ENCODE measurements at places on chromosomes 5 and 9. TPM values are rescaled to one million over a fixed set of nuclear protein-coding genes. Genes with fewer than 3 reads are reported as not detected.

- H3K36me3 ChIP-seq, result no peaks in the 10 kb centered on the region
- H3K4me3 ChIP-seq, result no peak overlapping the region
- no peaks in the 10 kb centered on the region for H3K27me3 ChIP-seq
- H3K4me1 ChIP-seq, result peaks cover 93% of the 10 kb centered on the region
Measured at GRCh38 chr9:135889564-135890189, 17.7 kb downstream of the CAMSAP1 start.

- H3K27me3 ChIP-seq, result no peaks in the 10 kb centered on the region
- H3K27ac ChIP-seq, result no peak overlapping the region
- no peak overlapping the region for H3K4me3 ChIP-seq
- DNase-seq, result no peak
Measured at GRCh38 chr9:3045153-3045552, 201.3 kb upstream of the PUM3 start.

SLC34A1 gene
- not detected for total RNA-seq

DNA sequence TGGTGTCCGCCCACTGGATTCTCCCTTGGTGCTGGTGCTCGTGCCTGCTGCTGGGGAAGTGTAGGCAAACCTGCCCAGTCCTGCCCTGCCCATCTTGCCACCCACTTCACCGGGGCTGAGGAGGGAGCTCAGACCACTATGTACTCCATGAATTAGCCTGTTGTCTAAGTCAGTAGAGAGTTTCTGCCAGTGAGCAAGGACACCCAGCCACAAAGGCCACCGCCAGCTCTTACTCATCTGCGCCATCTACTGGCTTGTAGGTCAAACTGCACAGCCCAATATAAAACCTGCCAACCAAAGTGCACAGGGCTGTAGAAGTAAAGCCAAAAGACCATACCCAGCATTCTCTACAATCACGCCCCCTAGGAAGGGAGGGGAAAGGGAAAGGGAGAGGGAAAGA, 102.3 kb downstream of the GLIS3 start:
- DNase-seq, result peak; percentile 16
- no peaks in the 10 kb centered on the region for H3K27me3 ChIP-seq
- H3K27ac ChIP-seq, result no peak overlapping the region
- H3K36me3 ChIP-seq, result peaks cover 40% of the 10 kb centered on the region
- no peak overlapping the region for H3K4me3 ChIP-seq

DNA sequence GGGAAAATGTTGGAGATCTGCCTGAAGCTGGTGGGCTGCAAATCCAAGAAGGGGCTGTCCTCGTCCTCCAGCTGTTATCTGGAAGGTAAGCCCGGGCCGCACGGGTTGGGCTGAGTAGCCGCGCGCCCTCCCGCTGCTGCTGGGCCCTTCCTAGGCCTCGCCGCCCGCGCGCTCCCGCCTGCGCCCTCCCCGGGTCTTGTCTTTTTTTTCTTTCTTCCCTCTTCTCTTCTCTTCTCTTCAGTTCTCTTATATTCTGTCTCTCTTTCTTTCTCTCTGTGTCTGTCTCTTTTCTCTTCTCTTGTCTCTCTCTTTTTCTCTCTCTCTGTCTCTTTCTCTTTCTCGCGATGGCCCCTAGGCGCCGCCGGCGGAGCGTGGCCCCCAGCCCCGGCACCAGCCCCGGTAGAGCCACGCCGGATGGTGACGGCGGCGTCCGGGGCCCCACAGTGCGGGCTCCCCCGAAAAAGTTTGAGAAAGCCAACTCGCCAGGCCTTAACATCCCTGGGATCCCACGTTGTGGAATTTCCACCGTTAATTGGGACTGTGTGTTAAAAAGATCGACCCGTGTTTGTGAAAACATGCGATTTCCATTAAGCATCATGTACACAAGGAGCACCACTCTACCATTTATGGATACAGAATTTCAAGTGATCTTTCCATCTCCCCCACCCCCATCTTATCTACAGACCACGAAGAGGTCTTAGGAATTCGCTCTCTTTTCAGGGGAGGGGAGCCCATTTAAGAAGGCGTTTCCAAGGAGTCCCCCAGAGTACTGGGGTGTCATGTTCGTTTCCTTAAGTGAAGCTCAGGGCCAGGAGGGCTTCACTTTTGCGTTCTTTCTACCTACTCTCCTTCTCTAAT, 616 bp downstream of the ABL1 start:
- peak; percentile 67 for DNase-seq
- peak overlapping the region; percentile 88 for H3K4me3 ChIP-seq
- H3K27me3 ChIP-seq, result no peaks in the 10 kb centered on the region
- peaks cover 63% of the 10 kb centered on the region for H3K4me1 ChIP-seq
- H3K27ac ChIP-seq, result peak overlapping the region; percentile 94

DNA sequence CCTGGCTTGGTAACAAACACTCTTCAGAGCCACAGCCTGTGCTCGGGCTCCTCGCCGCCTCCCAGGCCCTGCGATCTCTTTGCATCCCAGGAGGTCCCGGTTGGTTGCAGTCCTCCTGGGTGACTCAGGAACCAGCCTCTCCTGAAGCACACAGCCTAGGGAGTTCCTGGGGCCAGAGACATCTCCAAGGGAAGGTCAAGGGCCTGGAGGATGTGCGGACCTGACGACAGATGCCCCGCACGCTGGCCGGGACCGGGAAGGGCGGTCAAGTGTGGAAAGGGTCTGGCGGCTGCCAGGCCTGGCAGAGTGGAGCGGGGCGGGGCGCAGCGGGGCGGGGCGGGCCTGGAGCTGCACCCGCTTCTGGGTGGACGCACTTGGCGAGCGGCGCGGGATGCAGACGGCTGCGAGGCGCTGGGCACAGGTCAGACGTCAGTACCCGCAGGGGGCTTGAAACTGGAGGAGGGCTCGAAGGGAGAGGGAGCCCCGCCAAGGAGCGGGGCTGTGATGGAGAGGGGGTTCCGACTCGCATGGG, 45.0 kb upstream of the PRSS3 start:
- H3K4me3 ChIP-seq, result peak overlapping the region; percentile 69
- H3K4me1 ChIP-seq, result peaks cover 6% of the 10 kb centered on the region
- H3K36me3 ChIP-seq, result no peaks in the 10 kb centered on the region
- H3K27ac ChIP-seq, result no peak overlapping the region
- peaks cover 48% of the 10 kb centered on the region for H3K27me3 ChIP-seq
